ENCODE measurements at places on chromosomes 5 and 9.

- DNase-seq: no peak
These were observed 223.8 kb upstream of the CLINT1 start for GRCh38 chr5:158082696-158083287.

DNA sequence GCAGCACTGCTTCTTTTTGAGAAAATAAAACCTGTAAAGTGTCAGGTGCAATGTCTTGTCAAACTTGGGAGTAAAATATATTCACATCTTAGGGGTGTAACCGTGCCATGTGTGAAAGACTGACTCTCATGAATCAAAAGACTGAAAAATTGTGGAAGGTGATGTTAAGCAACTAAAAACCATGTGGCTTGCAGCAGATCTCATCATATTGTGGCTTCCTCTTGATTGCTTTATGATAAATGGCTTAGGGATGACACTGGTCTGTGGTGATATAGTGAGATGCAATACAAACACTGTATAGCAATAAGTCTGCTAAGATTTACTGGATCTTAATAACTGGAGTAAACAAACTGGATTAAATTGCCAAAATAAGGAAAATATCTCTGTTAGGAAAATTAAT is 321.6 kb downstream of the EDIL3 start:
- DNase-seq: peak; percentile 1

DNA sequence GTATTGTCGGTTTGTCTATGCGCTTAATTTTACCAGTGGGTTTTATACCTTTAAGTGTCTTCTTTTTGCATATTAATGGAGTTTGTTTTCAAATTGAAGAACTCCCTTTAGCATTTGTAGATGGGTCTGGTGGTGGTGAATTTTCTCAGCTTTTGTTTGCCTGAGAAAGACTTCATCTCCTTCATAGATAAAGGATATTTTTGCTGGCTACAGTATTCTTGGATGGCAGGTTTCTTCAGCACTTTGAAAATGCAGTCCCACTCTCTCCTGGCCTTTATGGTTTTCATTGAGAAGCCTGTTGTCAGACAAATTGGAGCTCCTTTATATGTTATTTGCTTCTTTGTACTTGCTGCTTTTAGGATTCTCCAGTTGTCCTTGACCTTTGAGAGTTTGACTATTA is 142.1 kb downstream of the RAB3C start:
- no peak for DNase-seq

- DNase-seq: no peak
These were observed 186.7 kb downstream of the NTRK2 start for GRCh38 chr9:84856181-84856632.

DNA sequence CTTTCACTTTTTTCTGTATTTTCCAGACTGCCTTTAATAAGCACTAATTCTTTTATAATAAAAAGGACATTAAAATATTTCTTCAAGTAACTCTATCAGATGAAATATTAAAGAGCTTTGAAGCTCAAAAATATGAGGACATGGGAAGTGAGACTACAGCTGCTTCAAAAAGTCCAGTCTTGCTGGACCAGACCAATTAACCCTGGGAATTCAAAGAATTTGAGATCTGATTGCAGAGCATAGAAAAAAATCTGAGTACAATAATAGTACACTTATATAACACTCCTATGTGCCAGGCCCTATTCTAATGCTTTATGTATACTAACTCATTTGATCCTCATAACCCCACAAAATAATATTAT is 9.8 kb downstream of the TMEM245 start:
- DNase-seq: no peak

- no peak for DNase-seq
These were observed 35.5 kb upstream of the ADAMTSL1 start for GRCh38 chr9:18438300-18438925.

GRCh38 chr5:142495531-142495930 is 170.7 kb upstream of the SPRY4 start:
- DNase-seq: no peak

GRCh38 chr9:2116073-2116472 is 100.9 kb downstream of the SMARCA2 start:
- peak; percentile 28 for DNase-seq

DNA sequence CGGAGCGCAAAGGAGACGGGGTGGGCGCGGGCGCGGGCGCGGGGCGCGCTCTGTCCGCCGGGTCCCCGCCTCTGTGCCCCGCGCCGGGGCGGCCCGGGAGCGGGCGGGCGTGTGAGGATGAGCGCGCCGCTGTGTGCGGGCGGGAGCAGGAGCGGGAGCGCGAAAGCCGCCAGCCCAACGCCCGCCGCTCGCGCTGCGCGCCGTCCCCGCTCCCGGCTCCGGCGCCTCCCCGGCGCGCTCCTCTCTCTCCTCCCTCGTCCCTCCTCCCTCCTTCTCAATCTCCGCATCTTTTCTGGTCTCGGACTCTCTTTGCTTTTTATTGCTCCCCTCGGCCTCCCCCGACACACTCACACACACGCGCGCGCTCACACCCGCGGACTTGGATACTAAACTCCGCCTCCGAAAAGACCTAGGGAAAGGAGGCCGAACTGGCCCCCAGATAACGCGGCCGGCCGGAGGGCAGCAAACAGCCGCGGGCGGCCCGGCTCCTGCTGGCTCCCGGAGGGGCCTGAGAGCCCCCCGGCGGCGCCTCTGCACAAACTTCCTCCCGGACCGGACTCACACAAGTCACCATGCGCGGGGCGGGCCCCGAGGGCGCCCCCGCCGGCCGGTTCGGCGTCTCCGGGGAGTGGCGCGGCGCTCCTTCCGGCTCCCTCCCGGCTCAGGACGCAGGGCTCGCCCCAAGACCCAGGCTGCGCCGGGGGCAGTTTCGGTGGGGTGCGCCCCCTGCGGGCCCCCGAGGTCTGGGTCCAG is at the start of gene FIBCD1:
FIBCD1 (minus strand) TSS at position 596 of the 753 bp plus-strand sequence. CDS start 640 bp downstream, outside the sequence.
- DNase-seq: peak; percentile 30

GRCh38 chr9:94096819-94097577 is 12.7 kb downstream of the PTPDC1 start:
- DNase-seq: no peak

- no peak for DNase-seq
These were observed 3.4 kb downstream of the KCNT1 start for GRCh38 chr9:135705376-135705775.
